ENCODE measurements at places on chromosomes 12 and 14. TPM values are rescaled to one million over a fixed set of nuclear protein-coding genes. Genes with fewer than 3 reads are reported as not detected.

DNA sequence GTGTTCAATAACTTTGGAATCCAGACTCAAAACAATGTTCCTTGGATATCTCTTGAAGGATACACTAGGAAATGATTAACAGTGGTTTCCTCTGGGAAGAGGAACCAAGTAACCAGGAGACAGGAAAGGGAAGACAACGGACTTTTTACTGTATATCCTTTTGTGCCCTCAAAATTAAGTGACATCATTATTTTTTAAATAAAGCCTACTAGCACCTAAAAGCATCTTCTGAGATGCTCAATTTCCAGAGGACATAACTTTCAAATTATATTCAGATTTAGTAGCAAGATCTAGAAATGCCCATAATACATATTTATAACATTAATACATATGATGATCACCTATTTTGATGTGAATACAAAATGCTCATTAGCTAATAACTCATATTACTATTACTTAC lies 6.5 kb downstream of the HECTD1 start:
- H3K4me1 ChIP-seq: peaks cover 39% of the 10 kb centered on the region
- H3K27me3 ChIP-seq: no peaks in the 10 kb centered on the region
- no peak for DNase-seq
- H3K36me3 ChIP-seq: peaks cover 72% of the 10 kb centered on the region
- no peak overlapping the region for H3K4me3 ChIP-seq

GRCh38 chr14:102930753-102931579 lies 8.5 kb downstream of the AMN start:
- H3K27ac ChIP-seq: no peak overlapping the region
- H3K27me3 ChIP-seq: peaks cover 13% of the 10 kb centered on the region
- H3K4me1 ChIP-seq: no peaks in the 10 kb centered on the region

DNA sequence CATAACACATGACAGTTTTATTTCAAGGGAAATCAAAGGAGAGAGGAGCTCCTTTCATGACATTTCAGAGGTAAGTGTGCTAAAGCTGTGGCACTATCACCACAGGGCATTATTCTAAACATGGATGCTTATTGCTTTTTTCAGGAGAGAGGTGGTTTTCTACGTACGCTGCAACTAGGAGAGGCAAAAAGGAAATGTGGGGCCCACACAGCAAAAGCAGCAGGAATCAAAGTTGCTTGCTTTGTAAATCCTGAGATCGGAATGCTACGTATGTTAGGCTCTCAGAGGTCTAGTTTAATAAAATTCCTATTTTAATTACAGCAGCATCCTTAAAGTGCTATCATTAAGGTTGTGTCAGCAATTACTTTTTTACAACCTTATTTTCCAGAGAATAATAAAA lies 55.0 kb upstream of the GRIP1 start:
- H3K27me3 ChIP-seq: peaks cover 3% of the 10 kb centered on the region
- no peak for DNase-seq
- H3K4me3 ChIP-seq: no peak overlapping the region
- no peaks in the 10 kb centered on the region for H3K36me3 ChIP-seq
- H3K27ac ChIP-seq: no peak overlapping the region

DNA sequence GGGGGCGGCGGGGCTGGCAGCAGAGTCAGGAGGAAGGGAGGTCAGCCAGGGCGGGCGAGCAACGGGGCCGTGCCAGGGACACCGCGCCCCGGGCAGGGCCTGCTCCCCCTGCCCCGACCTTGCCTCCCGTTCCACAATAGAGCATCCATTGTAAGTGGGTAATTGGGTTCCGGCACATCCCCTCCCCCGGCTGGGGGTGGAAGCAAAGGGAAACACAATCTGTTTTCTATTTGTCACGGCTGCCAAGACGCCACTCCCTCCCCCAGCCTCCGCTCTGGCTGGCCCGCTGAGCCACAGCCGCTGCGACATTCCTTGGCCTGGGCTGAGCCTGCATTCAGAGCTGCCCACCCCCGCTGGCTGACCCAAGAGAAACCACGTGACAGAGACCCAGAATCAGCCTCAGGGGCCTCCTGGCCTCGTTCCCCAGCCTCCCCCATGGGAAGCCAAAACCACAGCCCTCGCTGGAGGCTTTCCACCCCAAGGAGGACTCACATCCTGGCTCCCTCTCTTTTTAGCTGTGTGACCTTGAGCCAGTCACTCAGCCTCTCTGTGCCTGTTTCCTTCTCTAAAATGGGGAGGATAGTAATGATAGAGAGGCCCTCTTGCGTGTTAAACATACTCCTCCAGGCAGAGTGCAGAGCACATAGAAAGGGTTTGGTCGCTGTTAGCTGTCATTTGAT lies 117.6 kb downstream of the SCARB1 start:
- DNase-seq: no peak
- no peak overlapping the region for H3K27ac ChIP-seq
- H3K36me3 ChIP-seq: no peaks in the 10 kb centered on the region
- peaks cover 22% of the 10 kb centered on the region for H3K27me3 ChIP-seq
- no peak overlapping the region for H3K4me3 ChIP-seq

- peaks cover 5% of the 10 kb centered on the region for H3K4me1 ChIP-seq
- DNase-seq: no peak
- H3K27me3 ChIP-seq: peaks cover 62% of the 10 kb centered on the region
- H3K4me3 ChIP-seq: no peak overlapping the region
These were observed 6.0 kb downstream of the PLEKHH1 start for GRCh38 chr14:67539116-67539515.

DNA sequence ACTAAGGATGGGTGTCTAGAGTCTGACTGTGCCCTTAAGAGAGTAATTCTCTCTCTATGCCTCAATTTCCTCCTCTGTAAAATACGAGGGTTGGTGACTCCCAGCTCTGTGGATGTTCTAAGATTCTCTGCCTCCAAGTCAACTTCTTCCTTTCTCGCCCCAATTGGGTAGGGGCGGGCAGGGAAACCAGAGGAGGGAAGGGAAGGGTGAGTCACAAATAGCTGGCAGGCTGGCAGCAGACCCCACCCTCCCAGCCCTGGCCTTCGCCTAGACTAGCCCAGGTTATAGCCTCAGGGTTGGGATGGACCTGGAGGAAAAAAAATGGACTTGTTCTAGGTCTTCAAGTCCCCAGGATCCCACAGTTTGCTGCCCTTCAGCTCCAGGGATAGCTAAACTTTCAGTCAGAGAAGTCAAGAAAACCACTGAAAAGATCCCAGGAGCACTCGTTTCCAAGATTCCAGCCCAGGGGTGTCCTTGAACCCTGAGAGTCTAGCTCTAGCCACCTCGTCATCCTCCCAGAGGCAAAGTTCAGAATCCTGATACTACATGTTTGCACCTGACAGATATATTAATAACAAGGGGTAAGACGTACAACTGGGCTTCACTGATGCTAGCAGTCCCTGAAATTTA lies 2.3 kb downstream of the DGKA start:
- peaks cover 62% of the 10 kb centered on the region for H3K4me1 ChIP-seq
- H3K27me3 ChIP-seq: no peaks in the 10 kb centered on the region

GRCh38 chr14:53845813-53846693 lies 110.6 kb downstream of the BMP4 start:
- H3K4me3 ChIP-seq: no peak overlapping the region
- H3K4me1 ChIP-seq: no peaks in the 10 kb centered on the region
- H3K27me3 ChIP-seq: no peaks in the 10 kb centered on the region

- peak overlapping the region; percentile 94 for H3K4me3 ChIP-seq
- peaks cover 62% of the 10 kb centered on the region for H3K4me1 ChIP-seq
- peak overlapping the region; percentile 97 for H3K27ac ChIP-seq
- peaks cover 39% of the 10 kb centered on the region for H3K36me3 ChIP-seq
- DNase-seq: peak; percentile 64
These were observed 1.3 kb downstream of the GPR65 start for GRCh38 chr14:88005978-88006851.

DNA sequence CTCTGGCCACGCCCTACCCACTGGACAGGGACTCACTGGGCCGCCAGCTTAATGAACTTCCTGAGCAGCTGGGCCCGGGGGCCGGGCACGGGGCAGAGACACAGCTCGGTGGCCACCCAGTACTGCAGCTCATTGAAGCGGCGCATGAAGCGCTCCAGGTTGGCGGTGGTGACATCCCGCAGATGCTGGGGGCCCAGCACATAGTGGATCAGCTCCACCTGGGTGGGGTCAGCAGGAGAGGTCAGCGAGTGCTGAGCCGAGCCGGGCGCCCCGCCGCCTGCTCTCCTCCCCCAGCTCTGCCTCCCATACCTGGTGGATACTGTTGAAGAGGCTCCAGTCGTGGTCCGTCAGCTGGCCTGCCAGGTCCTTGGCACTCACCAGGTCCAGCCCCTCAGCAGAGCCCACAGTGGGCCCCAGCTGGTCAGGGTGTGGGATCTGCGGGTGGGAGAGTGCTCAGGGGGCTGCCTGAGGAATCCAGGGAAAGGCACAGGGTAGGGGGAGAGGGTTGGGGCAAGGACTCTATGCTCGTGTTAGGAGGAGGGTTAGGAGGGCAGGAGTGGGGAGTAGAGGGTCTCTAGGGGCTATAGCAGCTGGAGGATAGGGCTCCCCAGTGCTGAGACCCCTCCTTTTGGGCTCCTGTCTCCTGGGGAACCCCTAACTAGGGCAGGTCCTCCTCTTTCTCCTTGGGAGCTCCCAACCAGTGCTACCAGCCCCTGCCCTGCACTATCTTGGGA lies 15.5 kb upstream of the ENDOU start:
- H3K4me3 ChIP-seq: no peak overlapping the region
- no peak for DNase-seq
- H3K4me1 ChIP-seq: peaks cover 6% of the 10 kb centered on the region
- peaks cover 16% of the 10 kb centered on the region for H3K27me3 ChIP-seq
- no peaks in the 10 kb centered on the region for H3K36me3 ChIP-seq

DNA sequence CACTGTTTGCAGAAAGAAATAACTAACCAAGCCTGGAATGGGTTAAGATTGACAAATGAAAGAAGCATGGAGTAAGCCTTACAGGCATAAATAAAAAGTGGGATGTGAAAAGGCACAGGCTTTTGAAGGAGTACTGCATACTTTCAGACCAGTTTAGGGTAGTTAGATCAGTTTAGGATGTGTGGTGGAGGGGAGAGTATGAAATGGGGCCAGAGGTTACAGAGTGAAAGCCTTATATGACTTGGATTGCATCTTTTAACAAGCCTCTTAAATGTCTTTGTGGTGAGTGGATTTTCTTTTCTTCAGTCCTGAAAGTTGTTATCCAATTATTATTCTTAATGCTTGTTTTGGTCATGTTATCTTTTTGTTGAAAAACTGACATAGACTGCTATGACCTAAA lies 52.2 kb upstream of the TRHDE start:
- no peaks in the 10 kb centered on the region for H3K27me3 ChIP-seq
- H3K4me1 ChIP-seq: no peaks in the 10 kb centered on the region

- H3K4me3 ChIP-seq: no peak overlapping the region
- DNase-seq: no peak
- H3K27ac ChIP-seq: no peak overlapping the region
- no peaks in the 10 kb centered on the region for H3K36me3 ChIP-seq
- H3K4me1 ChIP-seq: no peaks in the 10 kb centered on the region
These were observed 10.0 kb downstream of the ITGA7 start for GRCh38 chr12:55697686-55698085.

GRCh38 chr12:116559162-116559935 lies at the start of gene MAP1LC3B2:
MAP1LC3B2 (plus strand) TSS chr12:116559381; CDS start chr12:116575943, 16,562 bp downstream.
- no peaks in the 10 kb centered on the region for H3K27me3 ChIP-seq
- DNase-seq: peak; percentile 86
- peak within 1 kb of the TSS; percentile 95 for H3K27ac ChIP-seq
- peaks cover 42% of the 10 kb centered on the region for H3K4me1 ChIP-seq

DNA sequence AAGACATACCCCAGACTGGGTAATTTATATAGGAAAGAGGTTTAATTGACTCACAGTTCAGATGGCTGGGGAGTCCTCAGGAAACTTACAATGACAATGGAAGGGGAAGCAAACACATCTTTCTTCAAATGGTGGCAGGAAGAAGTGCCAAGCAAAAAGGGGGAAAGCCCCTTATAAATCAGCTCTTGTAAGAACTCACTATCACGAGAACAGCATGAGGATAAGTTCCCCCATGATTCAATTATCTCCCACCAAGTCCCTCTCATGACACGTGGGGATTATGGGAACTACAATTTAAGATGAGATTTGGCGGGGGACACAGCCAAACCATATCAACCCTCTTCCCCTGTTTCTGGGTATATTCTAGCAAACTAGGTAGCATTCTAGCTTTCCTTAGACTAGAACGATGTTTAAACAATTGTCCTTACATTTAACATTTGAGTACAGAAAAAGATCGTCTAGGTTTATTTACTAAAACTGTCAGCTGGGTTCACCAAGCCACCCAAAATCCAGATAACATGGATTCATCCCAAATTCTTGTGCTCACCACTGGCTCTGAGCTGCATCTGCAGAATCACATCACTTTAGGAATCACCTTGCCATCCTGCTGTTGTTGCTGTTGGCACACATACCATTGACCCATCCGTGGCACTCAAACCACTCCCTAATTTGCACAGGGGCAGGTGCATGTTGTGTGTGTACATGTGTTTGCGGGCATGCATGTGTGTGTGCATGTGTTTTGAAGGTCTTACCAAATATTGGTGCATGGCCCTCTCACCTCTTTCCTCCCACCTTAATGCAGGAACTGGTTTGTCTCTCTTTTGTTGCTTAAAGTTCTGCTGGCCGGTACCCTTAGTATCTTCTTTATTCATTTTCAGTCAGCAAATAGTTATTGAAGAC lies 36.4 kb upstream of the VASH1 start:
- no peak overlapping the region for H3K27ac ChIP-seq
- no peaks in the 10 kb centered on the region for H3K36me3 ChIP-seq
- no peaks in the 10 kb centered on the region for H3K4me1 ChIP-seq
- H3K4me3 ChIP-seq: no peak overlapping the region
- DNase-seq: no peak
- peaks cover 23% of the 10 kb centered on the region for H3K27me3 ChIP-seq

DNA sequence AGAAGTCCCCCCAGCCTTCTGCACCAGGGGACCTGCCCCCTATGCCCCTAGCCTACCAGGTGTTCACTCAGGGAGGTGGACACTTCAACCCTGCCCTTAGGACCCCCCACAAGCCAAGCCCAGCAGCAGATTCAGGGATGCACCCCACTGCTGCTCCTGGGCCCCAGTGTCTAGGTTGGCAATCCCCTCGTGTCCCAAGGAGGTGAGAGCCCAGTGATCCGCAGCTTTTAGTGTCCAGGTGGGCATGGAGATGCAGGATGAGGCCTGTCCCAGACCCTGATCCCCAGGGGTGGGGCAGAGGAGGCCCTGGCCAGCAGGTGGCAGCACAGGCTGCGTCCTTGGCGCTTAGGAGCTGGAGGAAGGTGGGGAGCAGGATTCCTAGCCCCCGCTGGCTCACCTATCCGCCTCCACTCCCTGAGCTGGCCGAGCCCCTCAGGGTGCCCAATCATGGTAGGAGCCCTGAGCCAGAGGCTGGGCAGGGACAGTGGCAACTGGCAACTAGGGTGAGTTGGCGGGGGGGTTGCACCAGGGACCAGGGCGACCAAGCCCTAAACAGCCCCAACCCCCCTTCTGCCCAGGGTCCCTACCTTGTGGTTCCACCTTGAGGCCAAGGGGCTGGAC lies 4.1 kb downstream of the CKB start:
- H3K27ac ChIP-seq: no peak overlapping the region
- H3K36me3 ChIP-seq: no peaks in the 10 kb centered on the region
- peaks cover 5% of the 10 kb centered on the region for H3K27me3 ChIP-seq
- H3K4me3 ChIP-seq: no peak overlapping the region
- peaks cover 4% of the 10 kb centered on the region for H3K4me1 ChIP-seq

Gene TAS2R20
- 2.5 TPM for total RNA-seq

Gene ACVR1B
- 2.4 TPM for total RNA-seq

Gene TMEM132D
- total RNA-seq: not detected

Gene TBX5
- total RNA-seq: not detected

Gene FSCB
- not detected for total RNA-seq

Gene CLEC4C
- not detected for total RNA-seq
